Large intestine (tissue), 12 donors: ENCODE measurements at places on chromosomes 6 and 20.

DNA sequence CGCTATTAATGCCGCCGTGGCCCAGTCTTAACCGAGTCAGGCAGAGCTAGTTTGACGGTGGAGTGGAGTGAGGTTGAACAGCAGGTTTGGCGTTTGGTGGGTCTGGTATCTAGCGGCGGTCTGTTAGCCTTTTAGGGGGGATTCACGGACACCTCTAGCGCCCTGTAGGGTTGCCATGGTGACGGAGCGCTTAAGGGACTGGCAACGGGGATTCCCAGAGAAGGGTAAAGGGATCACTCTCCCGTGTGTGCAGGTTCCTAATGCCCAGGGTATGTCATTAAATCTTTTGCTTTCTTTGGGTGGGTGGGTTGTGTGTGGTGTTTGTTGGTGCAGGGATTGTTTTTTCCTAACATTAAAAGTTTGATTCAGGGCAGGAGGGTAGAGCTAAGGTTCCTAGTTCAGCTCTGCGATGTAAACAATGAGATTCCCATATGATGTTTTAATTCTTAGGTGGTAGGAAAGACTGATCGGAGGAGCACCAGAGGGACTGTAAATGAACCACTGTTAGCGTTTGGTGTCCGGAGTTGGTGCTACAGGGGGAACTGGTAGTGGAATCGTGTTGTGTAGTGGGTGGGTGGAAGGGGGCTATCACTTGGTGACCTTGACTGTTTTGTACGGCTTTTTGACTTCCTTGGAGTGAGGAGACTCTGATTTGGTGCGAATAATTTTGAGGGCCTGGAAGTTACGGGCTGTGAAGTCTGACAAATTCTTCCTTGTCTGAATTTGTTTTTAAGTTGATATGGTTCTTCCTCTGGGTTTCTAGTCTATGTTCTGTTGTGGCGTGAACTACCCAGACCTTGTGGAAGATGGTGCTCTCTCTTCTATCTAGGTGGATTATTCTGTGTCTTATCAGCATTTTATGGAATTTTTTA lies 5.0 kb downstream of the BRD2 start:
- DNase-seq = no peak

GRCh38 chr6:64737418-64737817 lies 969.6 kb downstream of the EYS start:
- no peak for DNase-seq

- DNase-seq = no peak
These were observed 12.0 kb downstream of the ZCCHC3 start for GRCh38 chr20:309306-309840.

GRCh38 chr6:146472918-146473317 lies 70.7 kb upstream of the RAB32 start:
- no peak for DNase-seq

DNA sequence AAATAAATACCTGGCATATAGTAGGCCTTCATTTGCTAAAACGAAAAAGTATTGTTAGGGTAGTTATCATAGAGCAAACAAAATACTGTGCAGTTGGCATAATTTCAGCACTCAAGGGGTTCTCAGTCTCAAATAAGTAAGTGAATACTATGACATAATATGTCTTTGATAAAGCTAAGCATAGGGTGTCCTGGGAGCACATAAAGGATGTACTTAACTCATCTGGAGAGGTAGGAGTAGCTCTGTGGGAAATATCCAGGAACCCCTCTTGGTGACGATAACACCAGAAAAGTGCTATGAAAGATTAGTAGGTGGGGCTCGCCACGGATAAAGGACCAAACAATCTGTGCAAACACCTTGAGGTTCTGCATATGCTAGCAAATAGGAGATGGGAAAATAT lies 23.2 kb downstream of the VNN1 start:
- no peak for DNase-seq

GRCh38 chr6:114284281-114284680 lies 58.5 kb downstream of the HS3ST5 start:
- no peak for DNase-seq

DNA sequence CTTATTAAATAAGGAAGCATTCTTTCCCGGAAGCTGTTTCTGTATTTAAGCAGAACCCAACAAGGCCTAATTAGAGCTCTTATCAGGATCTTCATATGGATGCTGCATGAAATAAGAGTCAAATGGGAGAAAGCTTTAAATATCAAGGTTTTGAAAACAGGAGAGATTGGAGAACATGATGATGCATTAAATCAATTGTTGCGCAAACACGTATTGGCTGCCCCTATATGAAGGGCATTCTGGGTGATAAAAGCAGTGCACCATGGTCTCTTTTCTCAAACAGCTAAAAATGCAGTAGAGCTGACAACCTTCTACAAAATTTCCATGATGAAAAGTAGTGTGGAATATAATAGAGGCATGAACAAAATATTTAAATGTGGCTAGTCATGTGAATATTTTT lies 98.9 kb downstream of the TBXT start:
- no peak for DNase-seq

DNA sequence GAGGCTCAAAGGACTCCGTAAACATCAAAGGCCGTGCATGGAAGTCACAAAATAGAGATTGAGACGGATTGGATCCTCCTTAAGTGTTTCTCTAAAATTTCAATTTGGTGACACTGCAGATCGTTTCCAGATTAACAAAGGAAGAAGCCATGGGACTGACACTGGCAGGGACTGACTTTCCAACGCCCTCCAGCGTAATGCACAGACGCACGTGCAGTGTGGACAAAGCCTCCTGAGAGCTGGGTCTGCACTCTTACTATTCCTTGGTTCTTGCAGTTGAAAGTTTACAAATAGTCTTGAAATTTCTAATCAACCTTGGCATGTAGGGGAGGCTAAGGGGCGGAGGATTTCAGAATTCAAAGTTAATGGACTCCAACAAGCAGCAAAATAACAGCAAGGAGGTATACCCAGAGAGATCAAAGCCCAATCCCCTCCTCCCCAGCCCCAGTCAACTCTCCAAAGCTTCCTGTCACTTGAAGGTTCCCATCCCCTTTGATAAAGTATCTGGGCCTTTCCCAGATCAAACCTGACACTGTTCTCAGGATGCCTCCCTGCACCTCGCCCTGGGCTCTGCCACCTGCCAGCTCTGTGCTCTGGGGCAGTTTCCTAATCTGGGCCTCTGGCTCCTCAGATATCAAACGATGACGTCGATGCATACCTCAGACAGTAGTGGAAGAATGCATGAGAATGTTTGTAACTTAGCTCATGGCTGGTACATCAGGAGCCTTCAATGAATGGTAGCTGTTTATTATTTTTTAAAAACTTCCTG lies 106.5 kb upstream of the TRAF3IP2 start:
- no peak for DNase-seq

GRCh38 chr6:19929312-19929711 lies 92.1 kb downstream of the ID4 start:
- DNase-seq = no peak

DNA sequence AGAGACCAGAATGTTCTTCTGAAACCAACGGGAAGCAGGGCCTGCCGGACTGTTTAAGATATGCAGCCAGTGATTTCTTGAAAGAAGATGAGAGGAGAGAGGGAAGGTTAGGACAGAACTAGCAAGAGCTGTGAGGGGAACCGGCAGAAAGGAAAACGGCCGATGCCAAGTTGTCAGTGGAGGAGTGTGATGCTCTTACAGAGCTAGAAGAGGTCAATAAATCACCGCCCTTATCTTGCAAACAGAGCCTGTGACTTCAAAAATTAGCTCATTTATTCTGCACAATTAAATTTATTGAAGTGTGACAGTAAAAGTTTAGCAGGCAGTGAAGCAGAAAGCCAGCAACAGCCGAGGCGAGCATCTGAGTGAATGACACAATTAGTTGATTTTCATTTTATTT lies 509.5 kb upstream of the ID4 start:
- DNase-seq = no peak
